ENCODE measurements at places on chromosomes 1 and 21. TPM values are rescaled to one million over a fixed set of nuclear protein-coding genes. Genes with fewer than 3 reads are reported as not detected.

GRCh38 chr1:220733086-220733601 is 15.0 kb upstream of the MTARC2 start:
- peak overlapping the region; percentile 90 for H3K27ac ChIP-seq
- DNase-seq = peak; percentile 47
- H3K4me3 ChIP-seq = peak overlapping the region; percentile 59

The DISP1 gene
- 17.1 TPM for total RNA-seq

DNA sequence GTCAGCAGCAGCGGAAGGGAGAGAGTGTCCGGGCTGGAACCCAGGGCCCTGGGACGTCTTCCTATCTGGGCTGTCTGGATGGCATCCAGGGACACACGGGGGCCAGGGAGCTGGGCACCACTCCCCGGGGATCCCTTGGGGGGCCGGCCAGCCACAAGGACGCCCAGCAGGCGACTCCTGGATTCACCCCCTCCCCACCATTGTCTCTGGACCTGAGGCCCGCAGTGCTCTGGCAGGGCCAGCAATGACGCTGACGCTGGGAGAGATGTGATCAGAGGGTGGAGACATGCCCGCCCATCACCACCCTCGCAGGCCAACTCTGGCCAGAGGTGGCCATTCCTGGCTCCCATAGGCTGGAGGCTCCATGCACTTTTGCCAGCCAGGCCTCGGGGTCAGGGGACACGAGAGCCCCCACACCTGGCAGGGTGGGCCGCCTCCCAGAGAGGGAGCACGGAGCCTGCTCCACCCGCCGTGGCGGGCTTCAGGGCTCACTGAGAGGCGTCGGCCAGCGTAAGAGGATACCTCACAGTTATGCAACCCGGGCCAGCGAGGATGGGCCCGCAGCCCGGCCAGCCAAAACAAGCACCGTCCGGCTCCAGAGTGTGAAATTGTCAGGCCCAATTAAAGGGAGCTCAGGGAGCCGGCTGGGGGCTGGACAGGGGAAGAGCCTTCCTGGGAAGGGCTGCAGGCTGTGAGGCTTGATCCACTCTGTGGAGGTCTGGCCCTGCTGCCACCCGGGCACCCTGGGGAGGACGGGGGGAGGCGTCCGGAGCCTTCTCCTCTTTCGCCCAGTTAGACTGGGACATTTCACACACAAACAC is 10.3 kb downstream of the ACTRT2 start:
- peaks cover 77% of the 10 kb centered on the region for H3K27me3 ChIP-seq
- DNase-seq = peak; percentile 43
- H3K27ac ChIP-seq = no peak overlapping the region
- no peak overlapping the region for H3K4me3 ChIP-seq
- no peaks in the 10 kb centered on the region for H3K4me1 ChIP-seq

- DNase-seq = no peak
- H3K27ac ChIP-seq = peak overlapping the region; percentile 54
- H3K4me3 ChIP-seq = no peak overlapping the region
- no peaks in the 10 kb centered on the region for H3K36me3 ChIP-seq
- H3K4me1 ChIP-seq = no peaks in the 10 kb centered on the region
Measured at GRCh38 chr1:175400766-175401165, 208.2 kb upstream of the KIAA0040 start.

- H3K4me1 ChIP-seq = peaks cover 28% of the 10 kb centered on the region
- DNase-seq = no peak
- H3K27me3 ChIP-seq = no peaks in the 10 kb centered on the region
- H3K36me3 ChIP-seq = no peaks in the 10 kb centered on the region
- H3K27ac ChIP-seq = no peak overlapping the region
- no peak overlapping the region for H3K4me3 ChIP-seq
Measured at GRCh38 chr1:154414606-154415005, 9.5 kb downstream of the IL6R start.

GRCh38 chr1:31127266-31127665 is 61.7 kb upstream of the PUM1 start:
- no peaks in the 10 kb centered on the region for H3K36me3 ChIP-seq
- no peak overlapping the region for H3K4me3 ChIP-seq
- H3K27ac ChIP-seq = no peak overlapping the region
- no peaks in the 10 kb centered on the region for H3K4me1 ChIP-seq

- no peak for DNase-seq
- no peaks in the 10 kb centered on the region for H3K4me1 ChIP-seq
- H3K27me3 ChIP-seq = no peaks in the 10 kb centered on the region
- no peak overlapping the region for H3K27ac ChIP-seq
- no peaks in the 10 kb centered on the region for H3K36me3 ChIP-seq
Measured at GRCh38 chr1:205922314-205922713, 20.9 kb downstream of the SLC26A9 start.

The MEX3A gene
- 1.3 TPM for total RNA-seq

GRCh38 chr1:40476924-40477677 is at the start of gene ZFP69:
Gene ZFP69, plus strand, starts transcription at chr1:40477290. Its CDS starts 2,072 bp downstream, at chr1:40479362.
- DNase-seq = peak; percentile 24
- H3K27me3 ChIP-seq = no peaks in the 10 kb centered on the region
- H3K27ac ChIP-seq = peak within 1 kb of the TSS; percentile 19
- no peaks in the 10 kb centered on the region for H3K4me1 ChIP-seq
- no peaks in the 10 kb centered on the region for H3K36me3 ChIP-seq

DNA sequence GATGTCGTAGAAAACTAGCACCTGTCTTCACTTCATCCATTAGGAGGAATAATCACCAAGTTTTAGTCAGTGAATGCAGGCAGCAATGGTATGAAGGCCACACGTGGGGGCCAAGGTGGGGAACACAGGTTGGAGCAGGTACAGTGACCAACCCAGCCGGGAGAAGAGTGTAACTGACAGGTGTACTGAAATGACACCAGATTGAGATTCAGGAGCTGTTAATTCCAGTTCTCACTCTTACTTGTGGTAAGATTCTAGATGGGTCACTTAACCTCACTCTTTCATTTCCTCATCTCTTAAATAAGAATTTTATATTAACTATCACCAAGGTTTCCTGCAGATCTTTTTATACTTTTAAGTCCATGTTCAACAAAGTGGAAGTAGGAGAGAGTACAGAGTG is 206.2 kb upstream of the PTBP2 start:
- H3K4me3 ChIP-seq = no peak overlapping the region
- H3K27ac ChIP-seq = no peak overlapping the region
- H3K27me3 ChIP-seq = no peaks in the 10 kb centered on the region
- no peaks in the 10 kb centered on the region for H3K4me1 ChIP-seq
- no peaks in the 10 kb centered on the region for H3K36me3 ChIP-seq

DNA sequence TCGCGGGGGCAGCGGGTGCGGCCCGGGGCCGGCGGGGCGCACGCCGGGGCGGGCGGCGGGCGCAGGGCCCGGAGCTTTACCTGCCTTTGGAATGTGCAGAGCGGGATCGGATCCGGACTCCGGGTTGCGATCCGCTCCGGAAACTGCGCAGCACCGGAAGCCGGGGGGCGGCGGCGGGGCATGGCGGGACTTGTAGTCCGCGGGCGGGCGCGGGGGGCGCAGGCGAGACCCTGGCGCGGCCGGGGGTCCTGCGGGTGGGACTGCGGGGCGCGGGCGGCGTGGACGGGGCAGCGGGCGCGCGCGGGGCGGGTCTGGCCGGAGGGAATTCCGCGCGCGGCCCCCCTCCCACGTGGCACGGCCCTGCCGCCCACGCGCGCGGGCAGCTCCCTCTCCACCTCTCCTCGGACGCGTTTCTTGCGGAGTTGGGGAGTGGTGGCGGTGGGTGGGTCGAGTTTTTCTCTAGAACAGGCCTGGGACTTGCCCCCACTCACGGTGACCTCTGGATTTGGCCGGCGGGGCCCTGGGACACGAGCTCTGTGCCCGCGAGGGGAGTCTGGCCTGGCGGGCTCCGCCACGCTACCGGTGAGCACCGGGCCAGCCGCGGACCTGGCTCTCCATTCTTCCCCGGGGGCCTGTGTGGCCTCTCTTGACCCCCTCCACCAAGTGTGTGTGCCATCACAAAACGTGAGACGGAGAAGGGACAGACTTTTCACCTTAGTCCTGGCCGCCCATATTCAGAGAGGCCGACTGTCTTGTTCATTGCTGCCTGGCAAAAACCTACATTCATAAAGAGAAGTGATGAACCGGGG is at the start of gene PRDM15:
Gene PRDM15, minus strand, starts transcription at position 155 of the 809 bp plus-strand sequence. CDS start 18,981 bp downstream, outside the sequence.
- no peaks in the 10 kb centered on the region for H3K36me3 ChIP-seq
- no peaks in the 10 kb centered on the region for H3K4me1 ChIP-seq
- H3K27me3 ChIP-seq = no peaks in the 10 kb centered on the region
- peak; percentile 80 for DNase-seq
- peak within 1 kb of the TSS; percentile 75 for H3K4me3 ChIP-seq

The LMOD1 gene
- 92.2 TPM for total RNA-seq

The CFAP141 gene
- not detected for total RNA-seq

The DOP1B gene
- 11.5 TPM for total RNA-seq

The RXFP4 gene
- total RNA-seq = not detected

DNA sequence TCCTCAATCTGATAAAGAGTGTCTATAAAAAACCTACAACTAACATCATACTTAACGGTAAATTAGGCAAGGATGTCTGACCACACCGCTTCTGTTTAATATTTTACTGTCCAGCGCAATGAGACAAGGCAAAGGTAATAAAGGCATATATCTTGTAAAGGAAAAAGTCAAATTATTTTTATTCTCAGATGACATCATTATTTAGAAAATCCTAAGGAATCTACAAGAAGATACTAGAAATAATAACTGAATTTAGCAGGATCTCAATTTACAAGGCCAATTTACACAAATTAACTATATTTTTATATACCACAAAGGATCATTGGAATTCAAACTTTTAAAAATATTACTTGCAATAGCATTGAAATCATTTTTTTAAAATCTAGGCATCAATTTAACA is 29.4 kb downstream of the GJA4 start:
- H3K36me3 ChIP-seq = no peaks in the 10 kb centered on the region
- no peak overlapping the region for H3K27ac ChIP-seq
- no peaks in the 10 kb centered on the region for H3K4me1 ChIP-seq
- no peak overlapping the region for H3K4me3 ChIP-seq

GRCh38 chr1:7482772-7483495 is 288.2 kb upstream of the VAMP3 start:
- no peak overlapping the region for H3K27ac ChIP-seq
- no peaks in the 10 kb centered on the region for H3K4me1 ChIP-seq
- no peak for DNase-seq
- peaks cover 6% of the 10 kb centered on the region for H3K27me3 ChIP-seq
- no peaks in the 10 kb centered on the region for H3K36me3 ChIP-seq

DNA sequence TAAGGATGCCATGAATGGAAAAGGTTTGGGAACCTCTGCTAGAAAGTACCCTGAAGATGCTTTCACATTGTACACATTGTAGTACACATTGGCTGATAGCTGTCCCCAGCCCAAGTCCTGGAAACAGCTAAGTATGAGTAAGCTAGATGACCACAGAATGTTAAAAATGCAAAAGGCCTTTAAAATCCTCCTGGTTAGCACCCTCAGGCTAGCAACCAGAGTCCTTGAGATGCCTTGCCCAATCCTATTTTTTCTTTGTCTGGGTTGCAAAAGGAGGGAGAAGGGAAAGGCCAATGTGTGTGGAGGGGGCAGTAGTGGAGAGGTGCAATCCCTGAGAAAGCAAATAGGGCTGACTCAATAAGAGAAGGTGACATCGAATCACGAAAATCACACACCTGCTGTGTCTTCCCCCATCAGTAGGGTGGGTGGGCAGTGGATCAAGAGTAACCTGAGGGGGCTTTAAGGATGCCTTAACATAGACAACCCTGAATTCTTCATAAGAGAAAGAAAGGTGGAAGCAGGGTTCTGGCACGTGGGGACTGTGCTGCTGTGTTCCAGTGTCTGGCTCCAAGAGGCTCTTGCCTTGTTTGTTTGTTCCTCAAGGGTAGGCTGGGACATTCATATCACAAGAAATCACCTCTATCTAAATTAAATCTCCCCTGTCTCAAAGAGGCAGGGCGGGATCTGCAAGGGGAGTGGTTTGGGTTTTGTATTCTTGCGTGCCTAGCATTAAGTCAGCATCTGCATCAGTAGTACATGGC is 266.2 kb upstream of the PLXNA2 start:
- DNase-seq = peak; percentile 20
- no peak overlapping the region for H3K27ac ChIP-seq
- H3K27me3 ChIP-seq = no peaks in the 10 kb centered on the region

The ANKRD45 gene
- 0.33 TPM for total RNA-seq

DNA sequence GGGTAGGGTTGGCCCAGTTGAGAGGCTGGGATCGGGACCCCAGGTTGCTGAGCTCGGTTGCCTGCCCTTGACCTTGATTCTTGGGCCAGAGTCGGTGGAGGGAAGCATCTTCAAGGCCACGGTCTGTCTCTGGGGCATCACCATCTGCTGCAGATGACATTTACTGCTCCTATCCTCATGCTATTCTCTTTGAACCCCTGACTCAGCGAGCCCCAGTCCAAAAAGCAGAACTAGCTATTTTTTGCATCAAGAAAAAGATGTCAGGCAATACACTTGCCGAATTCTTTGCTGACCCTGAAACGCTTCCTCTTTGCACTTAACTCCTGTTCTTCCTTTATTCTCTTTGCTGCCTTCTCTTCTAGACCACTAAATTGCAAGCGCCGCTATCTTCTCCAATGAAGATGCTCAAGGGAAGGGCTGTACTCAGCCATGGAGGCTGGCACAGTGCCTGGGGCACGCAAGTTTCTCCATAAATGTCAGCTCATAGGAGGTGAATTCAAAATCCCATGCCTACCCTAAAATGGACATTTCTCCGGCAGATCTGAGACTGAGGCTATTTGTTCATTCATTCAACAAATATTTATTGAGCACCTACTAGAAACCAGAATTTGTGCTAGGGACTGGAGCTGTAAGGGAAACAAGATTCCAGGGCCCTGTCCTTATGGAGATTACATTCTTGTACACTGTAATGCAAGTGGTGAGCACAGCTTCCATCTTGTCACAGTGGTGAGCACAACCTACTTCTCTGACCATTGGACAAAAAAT is 20.5 kb upstream of the CAPZB start:
- DNase-seq = no peak
- H3K27me3 ChIP-seq = no peaks in the 10 kb centered on the region
- H3K27ac ChIP-seq = peak overlapping the region; percentile 90
- H3K4me3 ChIP-seq = no peak overlapping the region
- H3K4me1 ChIP-seq = no peaks in the 10 kb centered on the region

DNA sequence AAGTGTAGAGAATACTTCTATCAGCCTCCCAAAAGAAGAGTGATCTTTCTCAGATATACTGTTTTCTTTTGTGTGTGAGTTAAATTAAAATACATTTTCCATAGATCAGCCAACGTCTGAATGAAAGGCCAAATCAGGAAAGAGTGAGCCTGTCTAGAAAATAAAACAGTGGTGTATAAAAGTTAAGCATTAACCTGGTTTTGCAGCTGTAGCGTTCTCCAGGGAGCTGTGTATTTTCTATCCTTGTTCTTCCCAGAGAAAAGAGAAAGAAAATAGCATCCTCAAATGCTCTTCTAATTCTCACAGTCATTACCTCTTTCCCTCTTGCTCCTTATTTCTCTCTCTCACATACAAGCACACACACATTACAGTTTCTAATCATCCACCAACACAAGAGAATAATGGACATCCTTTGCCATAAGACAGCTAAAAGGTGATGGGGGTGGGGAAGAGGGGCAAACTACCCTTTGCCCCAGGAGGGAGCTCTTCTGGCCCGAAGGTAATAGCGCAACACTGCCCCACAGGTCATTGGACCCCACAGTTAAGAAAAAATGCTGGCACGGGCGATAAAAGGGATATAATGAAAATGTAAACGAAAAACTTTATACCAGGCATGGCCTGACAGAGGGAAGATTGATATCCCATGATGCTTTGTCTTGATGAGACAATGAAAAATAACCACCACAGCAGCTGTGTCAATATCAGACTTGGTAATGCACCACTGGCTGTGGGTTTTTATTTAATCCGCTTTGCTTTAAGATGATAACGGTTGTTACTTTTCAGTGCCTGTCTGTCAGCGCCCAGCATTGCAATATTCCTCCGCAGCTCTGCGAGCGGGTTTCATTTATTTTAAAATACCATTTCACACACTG is 150.3 kb downstream of the NUF2 start:
- no peak overlapping the region for H3K4me3 ChIP-seq
- H3K27me3 ChIP-seq = no peaks in the 10 kb centered on the region
- no peaks in the 10 kb centered on the region for H3K36me3 ChIP-seq
- DNase-seq = no peak

Measured in breast epithelium (tissue), 4 donors.